MCF 10A (cell line): ENCODE measurements at places on chromosomes 11 and 22. TPM values are rescaled to one million over a fixed set of nuclear protein-coding genes. Genes with fewer than 3 reads are reported as not detected.

- no peaks in the 10 kb centered on the region for H3K36me3 ChIP-seq
- no peak for DNase-seq
Observed at GRCh38 chr11:45896422-45896984, 10.6 kb downstream of the FREY1 start.

KCNC1 gene
- total RNA-seq, result not detected in 2 replicates

DNA sequence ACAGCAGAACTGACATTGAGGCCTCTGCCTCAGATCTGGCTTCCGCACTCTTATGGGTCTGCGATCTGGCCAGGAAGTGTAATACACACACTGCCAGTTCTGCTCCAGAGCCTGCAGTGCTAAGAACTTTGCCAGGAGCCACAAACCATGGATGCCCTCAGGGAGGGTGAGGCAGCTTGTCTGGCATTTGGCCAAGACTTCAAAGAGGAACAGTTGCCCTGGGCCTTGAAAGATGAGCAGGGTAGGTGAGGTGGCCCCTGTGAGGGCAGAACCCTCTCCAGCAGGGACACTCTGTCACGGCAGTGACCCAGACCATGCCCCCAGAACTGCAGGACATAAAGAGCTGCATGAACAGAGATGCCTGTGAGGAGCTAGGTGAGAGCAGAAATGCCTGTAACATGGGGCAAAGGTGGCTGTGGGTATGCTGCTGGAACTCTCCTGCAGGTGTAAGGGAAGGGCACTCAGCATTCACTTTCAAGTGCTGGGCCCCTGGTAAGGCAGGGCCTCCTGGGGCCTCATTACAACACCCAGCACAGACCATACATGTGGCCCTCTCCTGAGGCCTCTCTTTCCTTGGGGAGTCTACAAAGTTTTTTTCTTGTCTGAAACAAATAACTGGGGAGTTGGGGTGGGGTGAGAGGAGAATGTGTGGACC is 47.3 kb downstream of the NEU3 start:
- no peak overlapping the region for H3K27ac ChIP-seq
- no peak overlapping the region for H3K4me3 ChIP-seq
- DNase-seq, result peak; percentile 53
- peaks cover 4% of the 10 kb centered on the region for H3K36me3 ChIP-seq

GRCh38 chr11:79200398-79201070 is 240.3 kb downstream of the TENM4 start:
- no peak overlapping the region for H3K4me3 ChIP-seq
- DNase-seq, result no peak
- no peak overlapping the region for H3K27ac ChIP-seq

HEPN1 gene
- not detected in 2 replicates for total RNA-seq

DNA sequence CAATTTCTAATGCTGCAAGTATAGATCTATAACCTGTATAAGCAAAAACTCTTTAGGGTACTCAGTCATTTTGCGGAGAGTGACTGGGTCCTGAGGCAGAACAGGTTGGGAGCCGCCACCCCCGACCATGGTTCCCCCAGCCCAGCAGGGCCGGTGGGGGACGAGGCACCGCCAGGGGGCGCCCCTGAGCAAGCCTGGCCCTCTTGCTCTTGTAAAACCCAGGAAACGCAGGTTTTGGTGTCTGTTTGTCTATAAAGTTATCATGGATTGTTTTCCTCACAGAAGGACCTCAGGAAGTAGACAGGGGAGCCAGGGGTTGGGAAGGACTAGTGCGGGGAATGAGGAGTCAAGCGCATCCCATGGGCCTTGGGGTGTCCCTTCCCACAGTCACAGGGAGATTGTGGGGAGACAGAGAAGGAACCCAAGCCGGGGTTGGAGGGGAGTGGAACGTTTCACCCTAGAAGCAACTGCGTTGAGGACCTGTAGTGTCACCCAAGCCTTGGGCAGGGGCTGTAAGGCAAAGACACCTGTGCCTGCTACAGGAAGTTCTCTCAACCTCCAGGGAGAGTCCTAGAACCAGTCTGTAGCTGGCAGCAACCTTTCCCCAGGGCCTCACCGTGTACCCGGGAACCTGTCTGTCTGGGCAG is 26.4 kb downstream of the KCTD17 start:
- H3K27ac ChIP-seq, result no peak overlapping the region
- peaks cover 41% of the 10 kb centered on the region for H3K27me3 ChIP-seq
- H3K4me1 ChIP-seq, result no peaks in the 10 kb centered on the region

DNA sequence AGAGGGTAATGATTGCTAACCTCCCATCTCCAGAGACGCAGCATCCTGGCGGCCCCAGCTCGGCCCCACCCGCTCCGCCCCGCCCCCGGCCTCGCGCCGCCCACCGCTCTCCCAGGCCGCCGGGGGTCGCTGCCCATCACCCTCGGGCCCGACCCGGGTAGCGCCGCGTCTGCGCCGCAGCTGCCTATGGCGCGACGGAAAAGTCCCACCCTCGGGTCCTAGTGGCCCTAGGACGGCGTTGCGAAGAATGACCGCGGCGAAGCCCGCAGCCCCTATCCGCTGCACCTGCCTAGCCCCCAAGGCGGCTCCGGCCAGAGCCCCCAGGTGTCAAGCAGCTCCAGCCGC is 457 bp downstream of the CPSF7 start:
- DNase-seq, result peak; percentile 35
- no peaks in the 10 kb centered on the region for H3K4me1 ChIP-seq
- peak overlapping the region; percentile 99 for H3K27ac ChIP-seq
- peak overlapping the region; percentile 98 for H3K4me3 ChIP-seq
- no peaks in the 10 kb centered on the region for H3K27me3 ChIP-seq

- DNase-seq, result no peak
- no peaks in the 10 kb centered on the region for H3K36me3 ChIP-seq
- no peak overlapping the region for H3K4me3 ChIP-seq
- H3K4me1 ChIP-seq, result peaks cover 6% of the 10 kb centered on the region
- no peak overlapping the region for H3K27ac ChIP-seq
Observed at GRCh38 chr11:128548649-128549255, 38.6 kb downstream of the ETS1 start.

GRCh38 chr22:19891317-19892256 is 36.9 kb upstream of the GNB1L start:
- H3K27me3 ChIP-seq, result no peaks in the 10 kb centered on the region
- peaks cover 20% of the 10 kb centered on the region for H3K36me3 ChIP-seq
- H3K27ac ChIP-seq, result peak overlapping the region; percentile 70
- peak; percentile 84 for DNase-seq

GRCh38 chr22:45786726-45787125 is 115.1 kb downstream of the ATXN10 start:
- no peaks in the 10 kb centered on the region for H3K27me3 ChIP-seq
- H3K4me1 ChIP-seq, result peaks cover 19% of the 10 kb centered on the region
- H3K36me3 ChIP-seq, result peaks cover 5% of the 10 kb centered on the region
- H3K4me3 ChIP-seq, result no peak overlapping the region
- peak; percentile 21 for DNase-seq

CALCA gene
- total RNA-seq, result not detected in 2 replicates

- H3K27me3 ChIP-seq, result no peaks in the 10 kb centered on the region
- H3K36me3 ChIP-seq, result peaks cover 6% of the 10 kb centered on the region
- H3K4me3 ChIP-seq, result no peak overlapping the region
- no peaks in the 10 kb centered on the region for H3K4me1 ChIP-seq
- no peak overlapping the region for H3K27ac ChIP-seq
- no peak for DNase-seq
Observed at GRCh38 chr11:131690362-131690761, 319.9 kb downstream of the NTM start.

TIMM10 gene
- 52.2 and 80.3 TPM in 2 replicates for total RNA-seq

DNA sequence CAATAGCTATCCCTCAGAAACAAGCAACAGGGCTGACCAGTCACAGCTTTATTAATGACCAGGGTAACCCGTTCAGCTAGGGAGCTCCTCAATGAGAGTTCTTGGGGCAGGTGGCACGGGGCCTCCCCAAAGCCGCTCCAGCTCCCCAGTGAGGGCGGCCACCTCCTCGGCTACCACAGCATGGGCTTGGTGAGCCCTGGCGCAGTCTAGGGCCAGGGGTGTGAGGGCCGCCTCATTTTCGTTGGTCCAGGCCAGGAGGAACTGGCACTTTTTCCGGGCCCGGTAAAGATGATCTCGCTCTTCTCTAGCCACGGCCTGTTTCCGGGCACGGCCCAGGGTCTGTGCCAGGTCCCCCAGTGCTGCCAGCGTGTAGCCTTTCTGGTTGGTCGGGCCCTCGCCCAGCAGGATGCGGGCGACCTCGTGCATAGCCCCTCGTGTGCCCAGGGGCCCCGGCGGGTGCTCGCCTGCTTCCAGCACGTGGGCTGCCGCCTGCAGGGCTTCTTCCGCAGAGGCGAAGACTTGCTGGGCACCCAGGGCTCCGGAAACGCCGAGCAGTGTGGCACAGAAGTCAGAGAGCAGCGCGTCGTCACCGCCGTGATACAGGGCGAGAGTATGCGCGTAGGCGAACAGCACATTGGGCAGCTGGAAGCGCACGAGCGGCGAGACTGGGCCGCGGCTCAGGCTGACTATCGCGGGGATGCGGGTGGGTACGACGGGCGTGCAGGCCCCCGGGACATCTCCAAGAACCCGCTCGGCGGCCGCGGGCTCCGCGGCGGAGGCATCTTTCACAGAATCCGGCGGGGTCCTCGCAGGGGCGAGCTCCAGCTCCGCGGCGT is 913 bp downstream of the ZNHIT2 start:
- H3K36me3 ChIP-seq, result peaks cover 57% of the 10 kb centered on the region
- H3K27ac ChIP-seq, result peak overlapping the region; percentile 88
- H3K4me1 ChIP-seq, result peaks cover 22% of the 10 kb centered on the region
- H3K4me3 ChIP-seq, result peak overlapping the region; percentile 82
- H3K27me3 ChIP-seq, result no peaks in the 10 kb centered on the region

- H3K27me3 ChIP-seq, result peaks cover 46% of the 10 kb centered on the region
- no peak overlapping the region for H3K4me3 ChIP-seq
- no peak overlapping the region for H3K27ac ChIP-seq
- DNase-seq, result no peak
- no peaks in the 10 kb centered on the region for H3K4me1 ChIP-seq
Observed at GRCh38 chr22:26170112-26170492, 840 bp downstream of the SEZ6L start.

GRCh38 chr22:34841331-34841771 is 224.6 kb upstream of the ISX start:
- H3K36me3 ChIP-seq, result no peaks in the 10 kb centered on the region
- no peak overlapping the region for H3K27ac ChIP-seq
- no peaks in the 10 kb centered on the region for H3K27me3 ChIP-seq
- no peaks in the 10 kb centered on the region for H3K4me1 ChIP-seq
- DNase-seq, result no peak
- H3K4me3 ChIP-seq, result no peak overlapping the region

RFPL3 gene
- total RNA-seq, result not detected in 2 replicates

GRCh38 chr22:22351366-22351765 is 106.8 kb downstream of the VPREB1 start:
- H3K27me3 ChIP-seq, result peaks cover 97% of the 10 kb centered on the region
- no peaks in the 10 kb centered on the region for H3K36me3 ChIP-seq
- H3K27ac ChIP-seq, result no peak overlapping the region
- H3K4me1 ChIP-seq, result peaks cover 5% of the 10 kb centered on the region

DNA sequence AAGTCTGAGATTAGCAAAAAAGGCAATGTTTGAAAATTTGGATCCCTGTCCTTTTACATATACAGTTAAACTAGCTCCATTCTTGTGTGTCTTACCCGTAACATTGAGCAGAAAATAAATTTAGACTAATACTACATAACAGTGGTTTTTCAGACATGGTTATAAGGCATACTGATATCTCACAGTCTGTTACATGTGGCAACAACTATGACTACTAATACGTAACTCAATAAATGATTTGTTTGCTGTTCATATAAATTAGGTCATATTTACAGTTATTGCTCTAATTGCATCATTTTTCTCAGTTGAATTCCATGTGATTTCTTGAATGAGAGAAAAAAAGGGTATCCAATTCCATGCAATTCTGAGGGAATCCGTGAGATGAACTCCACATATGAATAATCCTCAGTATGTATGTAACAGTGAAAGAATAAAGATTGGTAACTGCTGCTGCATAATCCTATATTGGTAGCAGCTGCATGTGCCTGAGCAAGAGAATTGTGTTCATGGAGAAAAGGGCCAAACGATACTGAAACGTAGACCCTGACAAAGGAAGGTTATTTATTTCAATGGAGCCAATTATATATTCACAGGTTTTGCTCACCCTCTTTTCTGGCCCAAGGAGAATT is 390.9 kb upstream of the ARHGAP42 start:
- no peak overlapping the region for H3K4me3 ChIP-seq
- H3K27me3 ChIP-seq, result peaks cover 33% of the 10 kb centered on the region
- no peaks in the 10 kb centered on the region for H3K4me1 ChIP-seq
- H3K27ac ChIP-seq, result no peak overlapping the region
- DNase-seq, result no peak

GRCh38 chr11:100788561-100789295 is 101.6 kb downstream of the ARHGAP42 start:
- H3K4me1 ChIP-seq, result no peaks in the 10 kb centered on the region
- no peak overlapping the region for H3K27ac ChIP-seq
- no peaks in the 10 kb centered on the region for H3K27me3 ChIP-seq
- H3K4me3 ChIP-seq, result no peak overlapping the region

APOL5 gene
- total RNA-seq, result not detected in 2 replicates
